GM12864 (cell line): ENCODE measurements at places on chromosomes 16 and 17.

DNA sequence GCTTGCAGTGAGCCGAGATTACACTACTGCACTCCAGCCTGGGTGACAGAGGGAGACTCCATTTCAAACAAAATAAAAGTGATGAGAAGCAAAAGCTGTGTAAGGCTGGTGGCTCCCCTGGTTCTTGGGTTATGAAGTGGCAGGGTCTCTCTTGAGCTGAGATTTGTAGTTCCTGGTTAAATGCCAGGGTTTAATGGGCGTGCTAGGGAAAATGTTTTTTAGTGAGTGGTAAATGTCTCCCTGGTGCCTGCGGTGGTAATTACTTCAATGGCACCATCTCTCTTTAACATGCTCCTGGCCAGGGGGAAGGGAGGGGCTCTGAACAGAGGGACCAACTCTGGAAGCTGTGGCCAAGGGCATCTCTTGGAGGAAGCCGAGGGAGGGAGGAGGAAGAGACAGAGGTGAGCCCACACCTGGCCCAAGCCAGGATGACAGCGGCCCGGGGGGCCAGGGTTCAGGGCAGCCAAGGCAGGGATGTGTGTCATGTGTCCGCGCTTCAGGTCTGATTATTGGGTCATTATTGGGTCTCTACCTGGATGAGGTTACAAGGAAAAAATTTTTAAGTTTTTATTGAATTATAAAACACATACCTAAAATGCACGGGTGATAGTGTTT lies 17.8 kb upstream of the RPL38 start:
- DNase-seq: no peak

DNA sequence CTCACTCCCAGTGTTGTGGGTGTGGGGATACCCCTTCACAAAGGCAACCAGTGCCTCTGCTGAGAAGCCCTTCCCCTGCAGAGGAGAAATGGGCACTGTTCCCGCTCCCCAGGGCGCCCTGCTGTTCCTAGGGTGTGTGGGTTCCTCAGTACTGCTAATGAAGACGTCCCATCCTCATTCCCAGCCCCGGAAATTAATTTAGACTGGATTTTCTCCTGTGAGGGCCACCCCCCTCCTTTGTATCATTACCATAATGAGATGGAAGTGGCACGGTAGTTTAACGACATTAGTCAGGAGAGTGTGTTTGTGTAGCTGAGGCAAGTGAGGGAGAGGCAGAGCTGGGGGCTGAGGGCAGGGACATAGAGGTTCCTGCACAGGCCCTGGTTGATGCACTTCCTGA lies 53.2 kb downstream of the PIPOX start:
- DNase-seq: no peak

DNA sequence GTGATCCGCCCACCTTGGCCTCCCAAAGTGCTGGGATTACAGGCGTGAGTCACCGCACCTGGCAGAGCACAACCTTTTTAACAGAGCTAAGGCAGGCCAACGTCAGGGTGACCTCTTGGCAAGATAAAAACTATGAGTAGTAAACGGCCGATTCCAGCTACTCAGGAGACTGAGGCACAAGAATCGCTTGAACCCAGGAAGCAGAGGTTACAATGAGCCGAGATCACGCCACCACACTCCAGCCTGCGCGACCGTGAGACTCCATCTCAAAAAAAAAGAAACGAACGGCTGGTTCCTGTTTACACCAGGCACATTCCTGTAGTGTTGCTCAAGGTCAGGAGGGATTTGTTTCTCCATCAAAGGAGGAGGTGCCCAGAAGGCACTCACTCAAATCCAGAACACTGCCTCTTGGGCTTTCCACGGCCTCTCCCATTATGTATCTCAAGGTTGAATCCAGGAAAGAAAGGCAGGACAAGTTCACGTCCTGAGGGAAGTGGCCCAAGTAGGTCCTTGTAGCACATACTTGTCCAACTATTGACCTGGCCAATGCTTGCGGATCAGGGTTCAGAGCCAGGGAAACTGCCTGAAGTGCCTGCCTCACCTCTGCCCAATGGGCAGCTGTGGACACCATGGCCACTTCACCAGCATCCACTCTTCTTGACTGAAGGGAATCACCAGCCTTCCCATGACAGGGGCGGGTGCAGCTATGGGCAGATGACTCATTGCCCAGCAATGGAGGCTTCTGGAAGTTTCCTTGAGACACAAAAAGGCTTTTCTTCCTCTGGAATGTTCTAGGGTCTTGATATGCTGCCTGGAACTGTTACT lies 13.5 kb downstream of the KNOP1 start:
- DNase-seq: no peak

DNA sequence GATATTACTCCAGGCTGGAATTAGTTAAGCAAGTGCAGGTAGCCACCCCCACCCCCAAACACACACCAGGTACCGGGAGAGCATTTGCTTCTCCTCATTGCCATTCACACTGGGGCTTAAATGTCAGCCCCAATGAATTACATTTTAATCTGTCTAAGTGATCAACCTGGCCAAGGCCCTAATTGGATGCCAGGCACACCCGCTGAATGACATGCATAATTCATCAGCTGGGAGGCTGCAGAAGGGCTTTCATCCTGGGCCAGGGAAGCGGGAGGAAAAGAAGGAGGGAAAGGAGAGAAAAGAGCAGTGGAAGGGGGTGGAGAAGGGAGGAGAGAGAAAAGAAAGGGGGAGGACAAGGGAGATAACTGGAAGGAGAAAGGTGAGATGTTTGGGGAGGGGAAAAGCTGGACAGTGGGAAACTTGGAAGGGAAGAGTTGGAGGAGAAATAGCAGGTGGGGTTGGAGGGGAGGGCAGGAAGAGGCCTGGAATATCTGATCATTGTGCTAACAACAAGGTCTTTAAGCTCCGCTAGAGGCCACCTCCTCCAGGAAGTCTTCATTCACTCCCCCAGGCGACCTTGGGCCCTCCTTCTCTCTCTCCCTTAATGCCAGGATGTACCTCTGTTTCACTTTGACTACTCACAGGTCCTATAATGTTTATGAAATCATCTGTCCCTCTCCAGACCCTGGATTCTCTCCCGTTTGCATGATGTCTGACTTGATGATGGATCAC lies 40.1 kb upstream of the CES5A start:
- DNase-seq: no peak

GRCh38 chr16:17348042-17348783 lies 122.5 kb downstream of the XYLT1 start:
- no peak for DNase-seq

- peak; percentile 25 for DNase-seq
Measured at GRCh38 chr17:66466840-66467367, 164.5 kb downstream of the PRKCA start.

- no peak for DNase-seq
Measured at GRCh38 chr17:59366040-59366757, 34.7 kb downstream of the YPEL2 start.

DNA sequence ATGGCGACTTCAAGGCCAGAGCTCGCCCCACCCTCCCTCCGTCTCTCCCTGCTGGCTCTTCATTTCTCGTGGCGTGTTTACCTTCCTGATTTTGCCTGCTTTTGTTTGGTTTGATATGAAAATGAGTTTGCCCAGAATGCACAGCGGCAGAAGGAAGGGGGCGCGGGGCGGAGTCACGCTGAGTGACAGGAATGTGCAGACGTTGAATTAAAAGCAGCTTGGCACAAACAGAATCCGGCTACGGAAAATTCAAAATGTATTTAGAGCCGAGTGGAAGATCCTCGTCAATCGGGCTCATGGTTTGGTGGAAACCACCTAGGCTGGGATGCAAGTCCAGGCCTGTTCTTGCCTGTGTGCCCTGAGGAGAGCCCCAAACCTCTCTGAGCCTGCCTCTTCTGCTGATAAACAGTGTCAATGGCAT lies 102.7 kb downstream of the SDK2 start:
- DNase-seq: no peak

- DNase-seq: no peak
Measured at GRCh38 chr17:9611557-9611956, 33.8 kb upstream of the USP43 start.

- DNase-seq: no peak
Measured at GRCh38 chr17:36540696-36541095, 4.0 kb upstream of the GGNBP2 start.

GRCh38 chr17:80706463-80706867 lies 161.8 kb downstream of the RPTOR start:
- DNase-seq: no peak

- no peak for DNase-seq
Measured at GRCh38 chr17:1050246-1050995, 53.5 kb downstream of the TIMM22 start.

- DNase-seq: no peak
Measured at GRCh38 chr17:1110862-1111598, 68.8 kb downstream of the ABR start.

- no peak for DNase-seq
Measured at GRCh38 chr17:9072696-9073339, 51.5 kb downstream of the NTN1 start.

DNA sequence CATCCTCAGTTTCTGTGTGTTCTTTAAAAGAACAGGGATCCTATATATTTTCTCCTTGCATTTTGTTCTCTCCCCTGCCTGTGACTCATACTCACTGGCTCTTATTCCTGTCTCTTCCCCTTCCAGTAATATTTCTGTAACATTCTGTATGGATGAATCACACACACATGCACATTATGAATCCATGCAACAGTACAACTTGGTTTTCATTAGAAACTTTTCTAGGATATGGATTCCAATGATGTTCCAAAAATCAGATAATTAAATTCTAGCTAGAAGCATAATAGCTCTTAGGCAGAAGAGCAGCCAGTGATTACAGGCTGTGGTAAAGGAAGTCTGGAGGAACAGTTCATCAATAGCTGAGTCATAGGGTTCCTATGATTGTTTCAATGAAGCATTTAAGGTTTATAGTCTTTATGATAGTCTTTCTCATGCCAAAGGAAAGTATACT lies 119.6 kb upstream of the PMFBP1 start:
- no peak for DNase-seq

GRCh38 chr16:55367301-55367811 lies 43.4 kb downstream of the IRX6 start:
- DNase-seq: no peak

- no peak for DNase-seq
Measured at GRCh38 chr17:33285413-33285812, 7.7 kb downstream of the ASIC2 start.

DNA sequence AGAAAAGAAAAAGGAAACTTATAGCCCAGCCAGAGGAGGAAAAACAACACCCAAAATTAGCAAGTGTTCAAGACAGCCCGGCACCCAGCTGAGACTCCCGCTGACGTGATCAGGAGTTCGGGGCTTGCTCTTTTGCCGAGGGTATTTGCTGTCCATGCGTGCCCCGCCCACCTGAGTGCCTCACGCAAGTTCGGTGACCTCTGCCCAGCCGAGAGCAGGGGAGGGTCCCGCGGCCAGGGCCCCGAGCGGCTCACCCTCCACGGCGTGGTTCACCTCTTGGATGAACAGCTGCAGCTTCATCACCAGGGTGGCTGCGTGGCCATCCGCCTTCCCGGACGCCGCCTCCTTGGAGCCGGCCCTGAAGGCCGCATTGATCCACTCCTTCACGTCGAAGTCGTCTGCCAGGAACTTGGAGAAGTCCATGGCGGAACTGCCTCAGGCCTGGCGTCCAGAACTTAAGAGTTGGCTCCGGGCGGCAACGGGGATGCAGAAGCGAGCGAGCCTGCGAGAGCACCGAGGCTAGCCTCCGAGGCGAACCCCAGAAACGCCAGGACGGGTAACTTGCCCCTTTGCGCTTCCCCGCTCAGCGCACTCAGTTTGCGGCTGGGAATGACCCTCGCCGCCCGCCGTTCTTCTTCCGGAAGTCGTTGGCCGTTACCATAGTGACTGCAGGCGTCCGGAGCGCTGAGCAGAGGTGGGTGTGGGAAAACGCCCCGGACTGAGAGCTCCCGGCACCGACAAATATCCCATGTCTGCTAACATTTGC lies at the start of gene COG7:
COG7 (minus strand) TSS at position 618 of the 766 bp plus-strand sequence; CDS start at position 423, 195 bp downstream.
- DNase-seq: peak; percentile 55

- DNase-seq: no peak
Measured at GRCh38 chr16:88078111-88078775, 127.0 kb downstream of the BANP start.

GRCh38 chr16:24051125-24051524 lies 205.0 kb upstream of the CACNG3 start:
- no peak for DNase-seq

- DNase-seq: no peak
Measured at GRCh38 chr17:10169290-10169689, 29.1 kb downstream of the GAS7 start.

DNA sequence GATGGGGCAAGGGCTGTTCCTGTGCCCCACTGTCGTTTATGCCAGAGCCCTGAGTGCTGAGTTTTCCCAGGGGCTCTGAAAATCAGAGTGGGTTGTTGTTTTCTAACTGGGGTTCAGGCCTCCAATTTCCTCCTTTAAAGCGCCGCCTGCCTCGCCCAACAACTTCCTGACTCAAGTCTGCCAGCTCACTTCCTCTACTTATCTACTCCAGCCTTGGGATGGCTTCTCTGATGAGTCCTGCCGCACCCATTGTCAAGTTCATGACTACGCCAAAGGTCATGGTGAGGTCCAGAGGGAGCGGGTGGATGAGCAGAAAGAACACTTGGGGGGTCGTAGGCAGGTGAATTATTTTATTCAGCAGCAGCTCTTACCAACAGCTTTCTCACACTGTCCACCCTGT lies 104.7 kb downstream of the UTP18 start:
- DNase-seq: no peak

DNA sequence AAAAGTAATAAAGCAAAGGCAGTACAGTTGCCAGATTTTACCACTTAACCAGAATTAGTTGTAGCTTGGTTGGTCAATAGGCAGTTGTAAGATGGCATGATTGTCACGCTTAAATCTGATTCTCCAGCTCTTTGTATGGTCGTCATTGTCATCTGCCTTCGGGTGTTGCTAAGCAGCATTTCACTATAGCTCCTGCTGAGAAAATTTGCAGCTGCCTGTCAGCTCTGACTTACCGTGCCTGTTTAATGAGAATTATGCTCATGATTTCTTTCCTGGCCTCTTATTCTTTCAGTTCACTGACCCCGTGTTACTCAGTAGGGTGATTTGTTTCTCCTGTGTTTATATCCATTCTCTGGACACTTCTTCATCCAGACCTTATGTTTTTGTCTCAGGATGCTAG lies 66.7 kb downstream of the TANGO6 start:
- no peak for DNase-seq

DNA sequence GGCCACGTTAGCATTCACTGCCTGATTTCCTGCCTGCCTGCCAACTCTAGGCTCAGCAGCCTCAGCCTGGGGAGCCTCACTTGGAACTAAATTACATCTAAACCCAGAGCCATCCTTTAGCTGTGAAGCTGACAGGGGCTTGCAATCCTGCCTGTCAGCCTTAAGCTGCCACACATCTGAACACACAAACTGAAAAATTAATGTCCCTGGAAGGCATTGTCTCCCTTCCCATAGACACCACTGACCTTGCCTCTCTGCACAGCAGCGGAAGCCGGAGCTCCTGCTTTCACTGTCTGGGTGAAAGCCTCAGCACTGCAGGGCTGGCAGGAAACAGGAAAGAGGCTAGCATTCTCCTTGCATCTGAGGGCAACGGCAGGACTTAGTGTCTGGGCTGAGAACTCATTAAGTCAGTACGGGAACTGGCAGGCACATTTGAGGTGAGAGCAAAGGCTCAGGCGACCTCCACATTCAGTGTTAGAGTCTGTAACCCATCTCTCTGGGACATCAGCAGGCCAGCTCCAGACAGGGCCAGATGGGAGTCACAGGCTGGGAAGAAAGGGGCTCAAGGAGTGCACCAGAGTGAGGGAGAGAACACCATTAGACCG lies 452.4 kb upstream of the C16orf82 start:
- DNase-seq: no peak
